ENCODE measurements at places on chromosomes 11 and 22.

GRCh38 chr11:22389526-22390282 lies 51.5 kb downstream of the SLC17A6 start:
- no peak for DNase-seq

DNA sequence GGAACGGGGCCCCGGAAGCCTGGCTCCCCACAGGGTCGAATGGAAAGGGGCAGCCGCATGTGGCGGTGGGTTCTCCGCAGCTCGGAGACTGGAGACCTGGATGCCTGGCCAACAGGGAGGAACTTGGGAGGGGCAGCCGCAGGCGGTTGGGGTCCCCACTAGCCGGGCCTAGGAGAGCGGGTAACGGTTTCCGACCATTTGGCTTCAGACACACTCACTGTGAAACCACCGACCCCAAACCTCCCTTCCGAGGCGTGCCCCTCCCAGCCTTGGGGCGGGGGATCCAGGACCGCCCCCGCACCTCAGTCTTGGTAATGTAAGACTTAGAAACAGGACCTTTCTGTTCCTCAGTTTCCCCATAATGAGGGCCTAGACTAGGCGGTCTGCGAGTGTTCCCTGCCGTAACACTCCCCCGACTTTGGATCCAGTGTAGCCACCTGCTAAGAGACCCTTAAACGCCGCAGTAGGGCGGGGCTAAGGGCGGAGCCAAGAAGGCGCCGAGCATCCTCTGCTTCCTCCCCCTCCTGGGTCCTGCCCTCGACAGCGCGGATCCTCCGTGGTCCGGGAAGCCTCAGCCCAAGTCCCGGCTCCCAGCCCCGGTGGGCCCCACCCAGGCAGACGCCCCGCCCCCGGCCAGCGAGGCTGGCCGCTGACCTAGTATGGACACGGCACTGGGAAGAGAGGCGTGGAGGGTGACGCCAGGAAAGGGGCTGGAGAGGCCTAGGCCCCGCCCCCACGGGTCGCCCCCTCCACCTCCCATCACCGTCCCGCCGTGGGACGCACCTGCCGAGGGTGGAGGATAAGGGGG lies 1.8 kb upstream of the RASGRP2 start:
- DNase-seq, result peak; percentile 67

GRCh38 chr11:32279672-32280071 lies 155.7 kb downstream of the WT1 start:
- no peak for DNase-seq

- no peak for DNase-seq
Measured at GRCh38 chr11:128555606-128556005, 31.8 kb downstream of the ETS1 start.

DNA sequence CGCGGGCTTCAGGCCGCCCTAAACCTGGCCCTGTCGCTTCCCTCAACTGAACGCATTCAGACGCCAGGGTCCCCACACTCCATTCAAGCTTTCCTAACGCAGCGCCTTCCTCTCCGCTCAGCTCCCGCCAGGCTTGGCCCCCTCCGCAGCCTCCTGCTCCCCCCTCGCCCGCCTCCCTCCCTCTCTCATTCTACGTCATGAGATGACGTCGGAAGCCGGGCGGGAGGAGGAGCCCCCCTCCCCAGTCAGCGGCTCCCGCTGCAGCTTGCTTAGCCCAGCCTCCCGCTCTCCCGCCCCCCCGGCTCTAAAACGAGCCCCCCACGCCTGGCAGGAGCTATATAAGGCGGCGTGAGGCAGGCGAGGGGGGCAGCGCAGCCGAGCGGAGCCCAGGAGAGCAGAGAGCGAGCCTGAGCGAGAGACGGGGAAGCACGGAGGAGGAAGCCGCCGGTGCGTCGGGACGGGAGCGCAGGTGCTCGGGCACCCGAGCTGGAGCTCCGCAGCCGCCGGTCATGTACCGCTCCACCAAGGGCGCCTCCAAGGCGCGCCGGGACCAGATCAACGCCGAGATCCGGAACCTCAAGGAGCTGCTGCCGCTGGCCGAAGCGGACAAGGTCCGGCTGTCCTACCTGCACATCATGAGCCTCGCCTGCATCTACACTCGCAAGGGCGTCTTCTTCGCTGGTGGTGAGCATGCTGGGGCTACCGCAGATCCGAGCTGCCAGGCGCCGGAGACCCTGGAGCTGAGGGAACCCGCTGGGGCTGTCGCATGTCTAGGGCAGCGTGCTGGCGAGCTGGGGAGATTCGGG lies at the start of gene NPAS4:
Gene NPAS4 (plus strand): TSS at position 365 of the 806 bp plus-strand sequence. CDS start 145 bp downstream, at position 510.
- no peak for DNase-seq

DNA sequence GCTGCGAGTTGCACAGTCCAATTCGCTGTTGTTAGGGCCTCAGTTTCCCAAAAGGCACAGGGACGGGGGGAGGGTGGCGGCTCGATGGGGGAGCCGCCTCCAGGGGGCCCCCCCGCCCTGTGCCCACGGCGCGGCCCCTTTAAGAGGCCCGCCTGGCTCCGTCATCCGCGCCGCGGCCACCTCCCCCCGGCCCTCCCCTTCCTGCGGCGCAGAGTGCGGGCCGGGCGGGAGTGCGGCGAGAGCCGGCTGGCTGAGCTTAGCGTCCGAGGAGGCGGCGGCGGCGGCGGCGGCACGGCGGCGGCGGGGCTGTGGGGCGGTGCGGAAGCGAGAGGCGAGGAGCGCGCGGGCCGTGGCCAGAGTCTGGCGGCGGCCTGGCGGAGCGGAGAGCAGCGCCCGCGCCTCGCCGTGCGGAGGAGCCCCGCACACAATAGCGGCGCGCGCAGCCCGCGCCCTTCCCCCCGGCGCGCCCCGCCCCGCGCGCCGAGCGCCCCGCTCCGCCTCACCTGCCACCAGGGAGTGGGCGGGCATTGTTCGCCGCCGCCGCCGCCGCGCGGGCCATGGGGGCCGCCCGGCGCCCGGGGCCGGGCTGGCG lies at the start of gene BCR:
Gene BCR (plus strand): TSS at position 209 of the 592 bp plus-strand sequence. CDS start 452 bp downstream, outside the sequence.
- peak; percentile 46 for DNase-seq

GRCh38 chr11:74844072-74844471 lies 95.4 kb downstream of the RNF169 start:
- no peak for DNase-seq

GRCh38 chr11:111457731-111458368 lies 54.3 kb downstream of the BTG4 start:
- DNase-seq, result no peak

DNA sequence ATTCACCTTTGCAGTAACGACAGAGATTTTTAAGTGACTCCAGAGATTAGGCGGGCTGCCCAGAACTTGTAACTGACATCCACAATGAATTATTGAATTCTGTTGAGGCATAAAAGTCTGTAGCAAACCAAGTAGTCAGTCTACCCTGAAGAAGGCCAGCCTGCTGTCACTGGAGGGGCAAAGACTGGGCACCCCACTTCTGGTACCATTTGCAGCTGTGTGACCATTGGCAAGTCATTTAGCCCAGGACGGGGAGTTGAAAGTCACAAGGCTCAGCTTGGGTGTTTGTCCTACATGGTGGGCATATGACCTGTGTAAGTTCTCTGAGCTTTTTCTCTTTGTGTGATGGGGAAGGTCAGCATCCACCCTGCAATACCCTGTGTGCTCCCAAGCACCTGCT lies 119.4 kb downstream of the ARHGAP8 start:
- DNase-seq, result no peak

GRCh38 chr11:84300092-84300491 lies 1013.9 kb upstream of the CCDC90B start:
- DNase-seq, result no peak

- no peak for DNase-seq
Measured at GRCh38 chr11:40280159-40281051, 1179.0 kb downstream of the LRRC4C start.

- no peak for DNase-seq
Measured at GRCh38 chr11:16179676-16180075, 176.7 kb downstream of the SOX6 start.

DNA sequence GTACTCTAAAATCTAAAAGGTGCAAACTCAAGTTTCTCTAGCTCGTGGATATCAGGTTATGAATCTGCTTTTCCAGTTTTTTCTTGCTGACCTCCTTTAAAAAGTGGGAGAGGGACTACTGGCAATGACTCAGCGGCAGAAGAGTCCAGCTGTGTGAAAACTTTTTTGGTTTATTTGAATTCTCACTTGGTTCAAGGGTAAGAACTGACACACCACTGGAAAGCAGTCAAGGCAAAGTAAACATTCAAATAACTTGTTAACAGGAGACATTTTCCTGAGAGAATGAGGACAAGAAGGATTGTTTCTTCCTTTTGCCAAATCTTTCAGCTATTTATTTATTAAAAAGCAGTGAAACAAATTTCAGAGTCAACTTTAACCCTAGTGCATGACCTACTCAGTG lies 36.1 kb downstream of the CDON start:
- no peak for DNase-seq

DNA sequence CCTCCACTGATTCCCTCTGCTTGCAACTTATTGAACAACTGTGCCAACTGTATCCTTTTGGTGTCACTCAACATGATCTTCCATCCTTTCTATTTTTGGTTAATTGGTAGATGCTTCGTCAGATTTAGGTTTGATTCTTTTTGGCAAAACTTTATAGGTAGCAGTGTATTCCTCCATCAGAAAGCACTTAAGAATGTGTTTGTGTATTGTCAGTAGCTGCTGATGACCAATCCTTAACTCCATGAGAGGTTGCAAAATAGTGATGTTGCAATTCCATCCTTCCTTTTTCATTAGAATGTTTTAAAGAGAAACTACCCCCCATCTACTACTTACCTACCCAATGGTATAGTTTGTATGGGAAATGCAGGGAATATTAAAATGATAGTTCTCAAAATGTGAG lies 22.1 kb downstream of the FAM76B start:
- no peak for DNase-seq

GRCh38 chr11:85815186-85815931 lies 4.4 kb upstream of the SYTL2 start:
- DNase-seq, result no peak

DNA sequence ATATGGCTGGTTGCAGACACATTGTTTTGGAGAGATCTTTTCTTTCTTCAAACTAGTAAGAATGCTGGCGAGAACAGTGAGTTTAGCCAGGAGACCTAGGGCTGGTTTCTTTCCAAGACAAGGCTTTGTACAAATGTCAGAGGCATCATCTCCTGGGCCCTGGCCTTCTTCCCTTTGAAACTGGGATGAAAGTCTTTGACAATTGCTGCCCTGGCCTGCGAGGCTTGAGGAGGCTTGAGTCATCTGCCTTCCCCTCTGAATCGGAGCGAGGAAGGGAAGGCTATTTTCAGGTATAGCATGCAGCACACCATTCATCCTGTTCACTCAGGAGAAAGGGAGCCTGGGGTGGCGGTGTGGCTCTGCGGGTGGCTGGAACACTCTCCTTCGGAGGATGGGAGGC lies 21.5 kb upstream of the PARVG start:
- DNase-seq, result no peak

GRCh38 chr11:44162004-44162403 lies 66.5 kb downstream of the EXT2 start:
- no peak for DNase-seq

DNA sequence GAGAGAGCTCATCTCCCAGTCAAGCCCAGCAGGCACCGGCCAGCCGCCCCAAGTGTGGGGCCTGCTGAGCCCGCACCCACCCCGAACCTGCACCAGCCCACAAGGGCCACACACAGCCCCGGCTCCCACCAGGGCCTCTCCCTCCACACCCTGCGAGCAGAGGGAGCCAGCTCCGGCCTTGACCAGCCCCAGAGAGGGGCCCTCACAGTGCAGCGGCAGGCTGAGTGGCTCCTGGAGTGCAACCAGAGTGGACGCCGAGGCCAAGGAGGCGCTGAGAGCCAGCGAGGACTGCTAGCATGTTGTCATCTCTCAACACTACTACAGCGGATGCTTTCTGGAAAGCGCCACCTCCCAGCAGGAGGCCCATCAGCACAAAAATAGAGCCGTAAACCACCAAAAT lies 10.9 kb downstream of the DEFB108B start:
- no peak for DNase-seq

DNA sequence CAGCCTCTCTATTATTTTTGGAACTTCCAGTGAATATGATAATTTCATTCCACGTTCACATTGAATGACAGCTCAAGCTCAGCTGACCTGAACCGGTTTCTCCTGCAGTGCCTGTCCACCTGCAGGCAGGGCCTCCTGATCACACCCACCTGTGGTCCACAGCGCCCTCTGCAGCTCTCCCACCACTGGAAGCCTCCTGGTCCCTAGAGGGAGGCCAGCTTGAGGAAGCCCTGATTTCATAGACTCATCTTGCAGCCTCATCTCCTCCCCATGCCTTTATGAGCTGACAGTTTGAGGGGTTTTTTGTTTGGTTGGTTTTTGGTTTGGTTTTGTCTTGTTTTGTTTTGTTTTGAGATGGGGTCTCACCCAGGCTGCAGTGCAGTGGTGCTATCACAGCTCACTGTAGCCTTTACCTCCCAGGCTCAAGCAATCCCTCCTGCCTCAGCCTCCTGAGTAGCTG lies 29.9 kb upstream of the MALAT1 start:
- no peak for DNase-seq

GRCh38 chr11:42036201-42036600 lies 576.7 kb upstream of the LRRC4C start:
- no peak for DNase-seq

GRCh38 chr11:100791103-100791502 lies 104.0 kb downstream of the ARHGAP42 start:
- no peak for DNase-seq

DNA sequence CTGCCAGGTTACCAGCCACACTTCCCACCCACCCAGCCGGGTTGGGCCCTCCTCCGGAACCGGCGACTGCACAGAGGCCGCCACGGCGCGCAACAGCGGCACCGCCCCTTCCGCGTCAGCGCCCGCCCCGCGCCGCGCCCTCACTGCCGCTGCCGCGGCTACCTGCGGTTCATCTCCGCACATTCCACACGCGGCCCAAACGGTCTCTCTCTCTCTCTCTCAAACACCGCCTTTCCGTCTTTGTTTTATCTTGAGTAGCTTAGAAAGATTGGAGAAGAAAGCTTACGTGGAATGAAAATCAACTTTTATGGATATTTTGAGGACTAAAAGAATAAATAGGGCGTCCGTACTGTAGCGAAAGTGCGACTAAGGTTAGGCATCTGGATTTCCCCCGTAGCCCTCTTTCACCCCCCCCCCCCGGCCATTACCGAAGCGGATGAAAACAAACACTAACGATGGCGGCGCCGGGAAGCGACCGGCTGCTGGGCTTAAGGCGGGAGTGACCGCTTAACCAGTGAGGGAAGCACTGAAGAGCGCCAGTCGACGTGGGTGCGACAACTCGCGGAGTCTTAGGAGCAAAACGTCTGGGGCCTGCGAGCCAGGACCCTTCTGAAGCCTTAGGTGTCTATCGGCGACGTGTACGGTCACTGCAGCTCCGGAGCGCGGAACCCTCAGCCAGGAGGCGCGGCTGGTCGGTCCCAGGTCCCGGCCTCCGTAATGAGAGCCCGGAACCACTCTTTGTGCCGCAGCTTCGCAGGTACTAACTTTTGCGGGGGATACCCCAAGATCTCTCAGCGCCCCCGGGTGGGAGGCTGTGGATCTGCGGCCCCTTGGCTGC lies at the start of the genes ATG13 and HARBI1:
Gene ATG13 (plus strand): TSS at position 420 of the 838 bp plus-strand sequence. CDS start 26,739 bp downstream, outside the sequence.
Gene HARBI1 (minus strand): TSS at position 94 of the 838 bp plus-strand sequence. CDS start 990 bp downstream, outside the sequence.
- DNase-seq, result peak; percentile 89

- DNase-seq, result no peak
Measured at GRCh38 chr11:64998141-64998540, 1.4 kb upstream of the BATF2 start.

All from stimulated activated CD8-positive, alpha-beta memory T cell treated with anti-CD3 and anti-CD28 coated beads, Interleukin-12 subunit alpha, Interleukin-12 subunit beta, amount 100 ng/mL, for 4 hours (primary cell).